AG08396 (cell line): ENCODE measurements at places on chromosomes 12 and 14.
A peak's percentile ranks its signal among the peaks of the same experiment; 100 is the strongest.

DNA sequence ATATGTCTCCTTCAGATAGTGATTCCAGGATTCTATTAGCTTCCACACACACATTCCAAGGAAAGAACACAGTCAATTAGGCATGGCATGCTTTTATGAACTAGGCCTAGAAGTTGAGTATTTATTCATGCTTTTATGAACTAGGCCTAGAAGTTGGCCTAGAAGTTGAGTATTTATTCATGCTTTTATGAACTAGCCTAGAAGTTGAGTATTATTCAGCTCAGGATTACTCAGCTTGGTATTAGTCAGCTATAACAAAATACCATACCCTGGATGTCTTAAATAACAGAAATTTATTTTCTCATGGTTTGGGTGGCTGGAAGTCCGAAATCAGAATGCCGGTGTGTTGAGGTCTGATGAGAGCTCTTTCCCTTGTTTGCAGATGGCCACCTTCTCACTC, 442.7 kb upstream of the FLRT2 start:
- peak; percentile 1 for DNase-seq

- DNase-seq, result no peak
Measured at GRCh38 chr14:79911744-79912143, 299.6 kb downstream of the DIO2 start.

DNA sequence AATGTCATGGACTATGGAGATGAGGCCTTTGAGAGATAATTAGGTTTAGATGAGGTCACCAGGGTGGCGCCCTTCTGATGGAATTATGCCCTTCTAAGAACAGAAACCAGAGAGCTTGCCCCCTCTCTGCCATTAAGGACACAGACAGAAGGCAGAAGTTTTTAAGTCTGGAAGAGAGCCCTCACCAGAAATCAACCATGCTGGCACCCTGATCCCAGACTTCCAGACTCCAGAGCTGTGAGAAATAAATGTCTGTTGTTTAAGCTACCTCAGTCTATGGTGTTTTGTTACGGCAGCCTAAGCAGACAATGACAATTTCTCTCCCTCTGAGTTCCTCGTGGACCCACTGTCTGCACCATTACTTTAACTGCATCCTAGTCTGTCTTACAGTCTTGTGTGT, 382.0 kb downstream of the GXYLT1 start:
- DNase-seq, result no peak

GRCh38 chr12:68759852-68760251, 13.9 kb downstream of the SLC35E3 start:
- DNase-seq, result no peak

GRCh38 chr14:45699471-45699870, 446.5 kb upstream of the MIS18BP1 start:
- no peak for DNase-seq

DNA sequence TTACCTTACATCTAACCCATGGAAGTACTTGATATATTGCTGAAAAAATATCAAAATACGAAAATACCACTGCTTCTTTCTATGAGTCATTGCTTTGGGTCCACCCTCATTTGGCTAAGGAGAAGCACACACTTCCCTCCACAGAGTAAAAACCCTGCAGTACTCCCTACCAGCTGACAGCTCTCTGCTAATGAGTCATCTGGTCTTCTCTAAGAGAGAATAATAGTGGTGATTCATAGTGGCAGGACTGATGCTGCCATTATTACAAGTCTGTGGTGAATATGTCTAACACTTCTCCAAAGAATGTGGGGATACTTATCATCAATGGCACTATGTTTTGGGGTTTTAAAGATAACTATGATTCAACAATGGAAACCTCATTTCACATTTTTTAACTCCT, 90.7 kb downstream of the PPFIA2 start:
- DNase-seq, result peak; percentile 35

DNA sequence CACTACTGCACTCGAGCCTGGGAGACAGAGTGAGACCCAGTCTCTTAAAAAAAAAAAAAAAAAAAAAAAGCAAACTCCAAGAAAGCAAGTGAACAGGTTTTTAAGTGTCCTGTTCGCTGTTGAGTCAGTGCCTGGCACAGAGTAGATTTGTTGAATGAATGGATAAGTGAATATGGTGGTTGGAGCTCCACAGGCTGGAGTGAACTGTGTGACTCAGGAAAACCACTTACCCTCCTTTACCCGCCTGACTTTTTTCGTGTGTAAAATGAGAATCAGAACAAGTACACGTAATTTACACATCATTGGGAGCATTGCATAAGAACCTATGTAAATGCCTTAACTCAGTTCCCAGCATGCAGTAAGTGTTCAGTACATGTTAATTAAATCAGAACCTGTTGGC, 24.0 kb upstream of the ESRRB start:
- DNase-seq, result no peak

GRCh38 chr12:15443611-15444010, 121.3 kb downstream of the PTPRO start:
- DNase-seq, result no peak

GRCh38 chr14:56002876-56003625, 115.2 kb upstream of the PELI2 start:
- DNase-seq, result no peak

- no peak for DNase-seq
Measured at GRCh38 chr12:31057671-31058070, 16.0 kb upstream of the DDX11 start.

DNA sequence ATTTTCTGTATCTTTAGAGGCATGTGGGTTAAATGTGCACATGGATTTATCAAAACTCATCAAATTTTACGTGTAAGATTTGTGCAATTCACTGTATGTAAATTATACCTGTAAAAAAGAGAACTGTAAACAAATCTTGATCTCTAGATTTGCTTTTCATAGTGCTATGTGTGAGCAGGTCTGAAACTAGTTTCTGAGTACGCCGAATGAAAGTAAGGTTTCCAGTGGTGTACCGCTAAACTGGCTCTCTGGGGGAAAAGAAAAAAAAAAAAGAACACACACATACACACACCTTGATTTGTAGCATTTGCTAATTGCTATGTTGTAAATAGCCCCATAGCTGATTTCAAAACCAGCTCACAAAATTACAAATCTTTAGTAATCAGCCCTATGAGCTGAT, 8.6 kb upstream of the SLC41A2 start:
- no peak for DNase-seq

DNA sequence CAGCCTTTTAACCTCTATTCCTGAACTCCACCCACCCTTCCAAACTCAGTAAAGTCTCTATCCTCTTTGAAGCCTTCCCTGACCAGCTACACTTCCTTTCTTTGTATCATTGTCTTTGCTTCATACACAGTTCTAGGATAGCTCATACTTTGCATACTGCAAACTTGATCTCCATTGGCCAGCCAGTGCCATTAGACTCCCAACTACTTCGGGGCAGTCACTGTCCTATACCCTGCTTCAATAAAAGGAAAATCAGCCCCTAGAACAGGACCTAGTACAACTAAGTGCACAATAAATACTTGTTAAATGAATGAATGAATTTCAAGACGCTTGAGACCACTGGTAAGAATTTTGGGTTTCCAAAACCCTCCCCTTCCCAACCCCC, 521 bp upstream of the PIP4K2C start:
- no peak for DNase-seq

DNA sequence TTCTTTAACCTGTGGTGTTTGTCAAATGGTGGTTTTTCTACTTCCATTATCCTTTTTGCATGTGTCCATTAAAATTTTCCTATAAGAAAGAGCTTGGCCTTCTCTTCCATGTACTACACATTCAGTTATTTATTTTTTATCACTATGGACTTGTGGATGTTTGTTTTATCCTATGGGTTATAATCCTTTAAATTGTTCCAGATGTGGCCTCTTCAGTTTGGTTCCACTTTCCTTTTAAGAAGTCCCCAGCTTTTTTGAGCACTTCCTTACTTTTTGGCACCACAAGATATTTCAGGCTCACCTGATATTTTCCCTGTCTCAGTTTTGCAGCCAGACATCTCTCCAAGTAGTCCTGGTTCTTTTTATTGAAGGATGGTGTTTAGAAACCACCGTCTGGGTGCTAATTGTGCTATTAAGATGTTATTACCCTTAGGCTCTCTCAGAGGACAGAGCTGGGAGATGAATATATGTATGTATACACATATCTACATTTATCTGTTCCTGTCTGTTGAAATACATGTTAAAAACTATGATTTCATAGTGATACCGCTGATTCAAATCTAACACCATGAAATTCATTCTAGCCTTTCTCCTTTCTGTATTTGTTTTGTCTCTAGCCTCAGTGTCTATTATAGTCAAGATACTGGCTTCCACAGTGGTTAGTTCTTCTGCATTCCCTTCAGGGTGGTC, 408.5 kb upstream of the RGS6 start:
- DNase-seq, result no peak

GRCh38 chr12:124621296-124621660, 53.9 kb upstream of the NCOR2 start:
- peak; percentile 87 for DNase-seq

- DNase-seq, result peak; percentile 39
Measured at GRCh38 chr12:120998435-120998834, 17.9 kb downstream of the C12orf43 start.

DNA sequence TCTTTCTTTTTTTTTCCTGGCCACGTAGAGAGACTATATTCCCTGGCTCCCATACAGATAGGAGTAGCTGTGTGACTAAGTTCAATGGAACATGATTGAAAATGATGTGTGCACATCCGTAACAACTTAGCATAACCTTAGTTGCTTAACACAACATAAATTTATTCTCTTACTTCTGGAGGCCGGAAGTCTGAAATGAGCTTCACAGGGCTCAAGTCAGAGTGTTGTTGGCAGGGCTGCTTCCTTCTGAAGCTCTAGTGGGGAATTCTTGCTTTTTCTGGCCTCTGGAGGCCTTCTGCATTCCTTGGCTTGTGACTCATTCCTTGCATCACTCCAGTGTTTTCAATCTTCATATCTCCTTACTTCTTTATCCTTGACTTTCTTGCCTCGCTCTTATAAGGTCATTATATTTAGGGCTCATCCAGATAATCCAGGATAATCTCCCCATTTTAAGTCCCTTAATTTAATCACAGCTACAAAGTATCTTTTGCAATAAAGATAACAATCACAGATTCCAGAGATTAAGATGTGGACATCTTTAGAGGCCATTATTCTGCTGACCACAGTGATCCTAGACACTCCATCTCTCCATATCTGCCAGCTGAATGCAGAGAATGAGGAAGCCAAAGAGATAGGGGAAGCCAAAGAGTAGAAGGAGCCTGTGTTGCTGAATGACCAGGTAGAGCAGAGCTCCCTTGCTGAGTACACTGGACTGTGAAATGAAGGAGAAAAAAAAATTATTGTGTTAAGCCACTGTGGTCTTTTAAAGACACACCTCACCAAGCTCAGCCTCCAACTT, 21.0 kb upstream of the SNX6 start:
- peak; percentile 88 for DNase-seq

DNA sequence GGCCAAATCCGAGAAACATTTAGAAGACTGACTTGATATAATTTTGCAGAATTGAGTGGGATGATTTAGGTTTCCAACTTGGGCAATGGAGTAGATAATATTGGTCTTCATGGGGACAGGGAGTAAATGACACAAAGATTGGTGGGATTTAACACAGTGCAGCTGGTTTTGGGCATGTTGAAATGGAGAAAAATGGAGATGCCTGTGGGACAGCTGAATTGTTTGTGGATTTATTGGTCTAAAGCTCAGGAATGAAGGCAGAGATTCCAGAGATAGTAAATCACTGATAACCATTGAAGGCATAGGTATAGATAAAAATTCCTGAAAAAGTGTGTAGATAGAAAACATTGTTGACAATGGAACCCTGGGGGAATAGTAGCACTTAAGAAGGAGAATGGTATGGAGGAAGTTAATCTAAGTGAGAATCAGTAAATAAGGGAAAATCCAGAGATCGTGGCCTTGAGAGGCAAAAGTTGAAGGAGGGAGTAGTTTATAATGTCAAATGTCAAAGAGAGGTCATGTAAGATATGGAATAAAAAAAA, 120.9 kb upstream of the ATP2B1 start:
- DNase-seq, result no peak

GRCh38 chr12:122880668-122881067, 15.3 kb downstream of the VPS37B start:
- peak; percentile 48 for DNase-seq

DNA sequence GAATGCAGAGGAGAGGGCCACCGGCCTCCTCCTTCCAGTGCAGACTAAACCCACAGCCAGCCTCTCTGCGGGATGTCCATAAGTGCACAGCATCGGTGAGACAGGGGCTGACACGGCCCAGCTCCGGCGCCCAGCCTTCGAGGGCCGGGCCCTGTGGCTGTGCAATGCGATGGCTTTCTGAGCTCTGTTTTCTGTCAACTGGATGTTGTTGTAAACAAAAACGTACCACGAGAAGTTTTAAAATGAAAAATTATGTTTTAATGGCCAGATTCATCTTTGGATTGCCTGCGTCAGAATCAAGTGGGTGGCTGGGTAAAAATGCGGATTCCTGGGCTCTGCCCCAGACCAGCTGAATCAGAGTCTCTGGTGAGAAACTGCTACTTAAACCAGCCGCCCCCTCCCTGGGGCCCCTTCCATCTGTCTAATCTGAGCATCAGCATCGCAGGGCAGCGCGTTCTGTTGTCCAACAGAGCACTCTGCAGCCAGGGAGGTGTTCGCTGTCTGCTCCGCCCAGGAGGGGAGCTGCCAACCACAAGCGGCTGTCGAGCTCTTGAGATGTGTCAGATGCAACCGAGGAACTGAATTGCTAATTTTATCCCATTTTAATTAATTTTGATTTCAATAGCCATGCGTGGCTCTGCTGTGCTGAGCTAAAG, 133.4 kb downstream of the RFLNA start:
- DNase-seq, result peak; percentile 70

GRCh38 chr12:57134949-57135348, 6.7 kb downstream of the LRP1 start:
- no peak for DNase-seq

DNA sequence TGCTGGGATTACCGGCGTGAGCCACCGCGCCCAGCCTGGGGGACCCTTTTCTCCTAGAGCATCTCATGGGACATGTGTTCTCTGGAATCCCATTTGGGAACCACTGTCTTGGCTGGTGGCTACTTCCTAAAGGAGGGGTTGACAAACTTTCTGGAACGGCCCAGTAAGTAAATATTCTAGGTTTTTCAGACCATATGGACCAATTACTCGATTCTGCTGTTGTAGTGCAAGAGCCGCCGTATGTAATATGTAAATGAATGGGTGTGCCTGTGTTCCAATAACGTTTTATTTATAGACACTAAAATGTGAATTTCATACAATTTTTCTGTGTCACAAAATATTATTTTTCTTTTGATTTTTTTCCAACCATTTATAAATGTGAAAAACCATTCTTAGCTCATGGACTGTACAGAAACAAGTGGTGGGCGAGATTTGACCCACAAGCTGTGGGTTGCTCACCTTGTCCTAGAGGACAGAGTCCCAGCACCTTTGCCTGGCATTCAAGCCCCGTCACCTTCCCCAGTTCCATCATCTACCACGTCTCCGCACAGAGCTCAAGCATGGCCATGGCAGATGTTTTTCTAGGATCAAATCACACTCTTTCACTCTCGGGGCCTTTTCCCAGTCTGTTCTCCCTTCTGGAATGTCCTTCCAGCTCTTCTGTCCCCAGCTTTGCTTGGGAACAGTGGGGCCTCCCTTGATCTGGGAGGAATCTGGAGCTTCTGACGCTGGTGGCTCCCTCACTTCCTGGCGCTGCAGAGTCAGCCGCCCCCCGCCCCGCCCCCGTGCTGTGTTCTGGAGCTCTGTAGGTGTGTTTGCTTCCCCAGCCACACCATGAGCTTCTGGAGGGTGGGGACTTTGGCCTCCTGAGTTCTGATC, 17.9 kb upstream of the RCOR1 start:
- no peak for DNase-seq
